ENCODE measurements at places on chromosomes 12 and 14.

GRCh38 chr14:50864946-50865345, 6.9 kb upstream of the ABHD12B start:
- peak; percentile 81 for DNase-seq

GRCh38 chr12:5293773-5294172, 138.1 kb upstream of the NTF3 start:
- DNase-seq: no peak

DNA sequence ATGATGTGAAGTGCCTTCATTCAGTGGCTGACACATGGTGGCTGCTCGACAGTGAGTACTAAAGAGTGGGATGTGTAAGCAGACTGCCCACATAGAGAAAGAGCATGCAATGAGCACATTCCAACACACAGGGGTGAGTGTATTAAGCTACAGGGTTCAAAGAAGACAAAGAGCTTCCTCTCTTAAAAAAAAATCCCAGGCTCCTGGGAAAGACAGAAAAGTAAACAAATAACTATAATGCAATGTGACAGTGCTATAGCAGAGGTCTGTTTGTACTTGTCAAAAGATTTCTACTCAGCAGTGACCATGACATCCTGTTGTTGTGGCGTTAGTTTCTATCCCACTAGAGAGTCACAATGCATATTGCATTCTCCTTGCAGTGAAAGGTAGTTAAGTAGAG, 12.4 kb upstream of the PCNX1 start:
- DNase-seq: no peak

DNA sequence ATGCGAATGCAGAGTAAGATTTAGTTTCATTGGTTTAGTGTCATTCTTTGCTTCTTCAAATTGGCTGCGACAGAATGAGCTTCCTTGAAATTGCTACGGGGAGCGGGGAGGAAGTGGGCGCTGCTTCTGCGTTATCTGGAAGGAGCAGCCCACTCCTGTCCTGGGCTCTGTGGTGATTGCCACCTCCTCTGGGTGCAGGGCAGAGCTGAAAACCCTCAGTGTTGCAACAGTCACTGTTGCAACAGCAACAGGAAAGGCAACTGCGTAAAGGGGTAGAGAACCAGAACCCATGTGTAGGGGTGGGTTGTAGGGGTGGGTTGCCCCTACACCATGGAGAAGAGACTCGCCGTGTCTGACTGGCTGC, 57.7 kb downstream of the MAX start:
- DNase-seq: peak; percentile 39

DNA sequence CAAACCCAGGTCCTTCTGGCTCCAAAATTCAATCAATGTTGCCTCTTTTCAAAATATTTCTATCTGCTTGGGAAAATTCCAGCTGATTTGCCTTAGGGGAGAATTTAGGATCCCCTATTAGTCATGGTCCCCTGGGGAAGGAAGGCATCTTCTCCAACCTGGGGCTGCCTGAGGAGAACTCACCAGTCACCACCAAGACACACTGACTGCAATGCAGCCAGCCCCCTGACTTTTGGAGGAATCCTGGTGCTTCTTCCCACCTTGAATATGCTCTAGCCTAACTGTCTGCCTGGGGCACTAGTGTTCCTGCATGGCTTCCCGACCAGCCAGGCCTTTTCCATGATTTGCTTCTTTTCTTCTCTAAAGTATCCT, 71.8 kb upstream of the BCL2L14 start:
- DNase-seq: no peak

DNA sequence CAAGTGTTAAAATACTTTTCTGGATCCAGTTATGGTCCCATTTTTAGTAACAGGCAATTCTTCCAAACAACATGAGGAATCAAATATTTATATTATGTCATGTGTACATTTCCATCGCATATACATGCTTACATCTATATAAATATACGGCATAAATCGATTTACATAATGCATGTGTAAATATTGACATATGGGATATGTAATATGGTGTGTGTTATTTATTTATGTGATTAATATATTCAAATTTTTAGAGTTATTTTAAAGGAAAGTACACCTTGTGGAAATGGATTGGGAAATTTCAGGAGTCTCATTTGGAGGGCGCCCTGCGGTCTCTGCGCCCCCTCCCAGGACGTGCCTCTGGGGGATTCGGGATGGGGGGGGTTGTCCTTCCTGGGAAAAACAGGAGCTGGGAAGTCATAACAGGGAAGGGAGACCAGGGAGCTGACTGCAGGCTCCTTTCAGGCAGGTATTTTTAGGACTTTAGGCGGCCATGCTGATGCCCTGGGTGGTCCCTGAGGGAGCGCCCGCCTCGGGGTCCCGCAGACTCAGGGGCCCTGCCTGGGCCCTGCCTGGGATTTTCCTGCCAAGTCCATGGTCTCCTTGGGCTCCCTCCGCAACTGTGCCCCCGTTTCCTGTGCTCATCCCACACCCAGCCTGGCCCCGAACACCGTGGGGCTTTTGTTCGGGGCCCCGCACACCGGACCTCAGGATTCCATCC, 82.7 kb upstream of the SFSWAP start:
- DNase-seq: no peak

DNA sequence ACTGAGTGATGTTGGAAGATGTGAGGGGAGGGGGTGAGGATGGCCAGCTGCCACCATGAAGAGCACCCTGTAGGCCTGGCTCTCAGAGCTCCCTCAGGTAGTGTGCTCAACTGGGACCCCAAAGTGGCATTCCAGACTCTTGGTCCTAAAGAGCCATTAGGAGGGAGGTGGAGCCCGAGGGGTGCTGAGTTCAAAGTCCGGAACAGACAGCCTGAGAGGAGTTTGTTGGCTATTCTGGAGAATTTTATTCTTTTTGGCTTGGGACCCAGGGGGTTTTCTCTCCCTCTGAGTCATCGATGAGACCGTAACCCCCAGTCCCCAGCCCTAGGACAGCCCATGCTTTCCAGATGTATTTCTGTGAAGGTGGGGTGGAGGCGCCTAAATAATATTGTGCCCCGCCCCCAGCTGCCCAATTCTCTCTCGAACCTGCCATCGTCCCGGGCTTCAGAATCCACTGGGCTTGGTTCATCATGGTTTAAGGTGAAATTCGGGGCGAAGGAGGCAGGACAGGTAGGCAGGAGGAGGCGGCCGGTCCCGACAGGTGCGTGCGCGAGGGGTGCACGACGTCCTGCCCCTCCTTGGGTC, 690 bp upstream of the RBP5 start:
- DNase-seq: no peak

DNA sequence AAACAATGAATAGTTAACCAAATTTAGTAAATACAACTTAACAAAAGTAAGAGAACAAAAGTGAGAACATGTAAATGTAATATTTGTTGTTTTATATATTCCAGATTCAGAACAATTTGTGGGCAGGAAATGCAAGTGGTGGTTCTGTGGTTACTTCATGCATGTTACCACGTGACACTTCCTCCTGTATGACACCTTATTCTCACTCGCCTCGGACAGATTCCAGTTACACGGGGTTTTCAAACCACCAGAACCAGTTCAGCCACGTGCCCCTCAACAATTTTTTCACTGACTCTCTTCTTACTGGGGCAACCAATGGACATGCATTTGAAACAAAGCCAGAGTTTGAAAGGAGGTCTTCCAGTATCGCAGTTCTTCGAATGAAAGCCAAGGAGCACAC, 21.0 kb downstream of the ALX1 start:
- no peak for DNase-seq

DNA sequence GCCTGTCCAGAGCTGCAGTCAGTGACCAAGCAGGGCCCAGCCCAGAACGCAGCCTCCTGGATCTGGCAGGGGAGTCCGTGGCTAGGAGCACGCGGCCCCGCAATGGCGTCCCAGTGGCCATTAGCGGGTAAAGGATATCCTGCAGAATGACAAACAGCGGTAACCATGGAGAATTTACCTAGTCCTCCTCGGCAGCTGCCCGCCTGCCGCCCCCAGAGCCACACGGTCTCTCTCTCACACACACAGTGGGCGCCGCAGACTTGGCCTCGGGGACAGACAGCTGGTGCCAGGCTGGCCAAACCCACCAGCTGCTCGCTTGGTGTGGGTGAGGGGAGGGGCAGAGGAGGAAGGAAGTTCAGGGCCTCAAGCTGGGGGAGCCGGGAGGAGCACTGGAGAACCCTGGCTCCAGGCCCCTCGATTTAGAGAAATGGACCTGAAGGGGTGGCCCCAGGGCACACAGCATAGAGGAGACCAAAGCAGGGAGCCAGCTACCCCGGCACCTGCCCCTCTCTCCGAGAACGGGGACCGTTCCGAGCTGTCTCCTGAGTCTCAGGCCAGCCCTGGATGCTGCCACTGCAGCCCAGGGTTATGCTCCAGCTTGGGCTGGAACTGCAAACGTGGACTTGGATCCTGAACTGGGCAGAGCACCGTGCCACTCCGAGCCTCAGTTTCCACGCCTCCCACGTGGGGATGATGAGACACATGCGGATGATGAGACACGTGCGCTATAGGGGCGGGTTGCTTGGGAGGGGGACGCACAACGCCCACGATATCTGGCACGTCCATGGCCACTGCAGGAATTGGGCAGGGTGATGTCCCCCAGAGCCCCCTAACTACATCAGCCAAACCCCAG, 3.4 kb downstream of the CDK2AP1 start:
- DNase-seq: peak; percentile 85

DNA sequence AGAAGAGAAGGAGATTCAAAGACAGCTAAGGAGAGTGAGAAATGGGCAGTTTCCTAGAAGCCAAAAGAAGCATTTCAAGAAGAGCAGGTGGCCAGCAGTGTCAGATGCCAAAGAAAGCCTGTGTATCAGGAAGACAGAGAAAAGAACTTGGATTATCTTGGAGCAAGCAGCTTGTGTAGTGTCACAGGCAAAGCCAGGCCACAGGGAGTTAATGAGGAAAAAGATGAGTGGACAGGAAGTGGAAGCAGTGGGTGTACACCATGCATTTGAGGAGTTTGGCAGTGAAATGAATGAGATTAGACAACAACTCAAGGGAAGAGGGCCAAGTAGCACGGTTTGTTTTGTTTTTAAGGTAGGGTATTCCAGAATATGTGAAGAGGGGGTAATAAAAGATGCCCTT, 5.6 kb upstream of the MYH7 start:
- no peak for DNase-seq

DNA sequence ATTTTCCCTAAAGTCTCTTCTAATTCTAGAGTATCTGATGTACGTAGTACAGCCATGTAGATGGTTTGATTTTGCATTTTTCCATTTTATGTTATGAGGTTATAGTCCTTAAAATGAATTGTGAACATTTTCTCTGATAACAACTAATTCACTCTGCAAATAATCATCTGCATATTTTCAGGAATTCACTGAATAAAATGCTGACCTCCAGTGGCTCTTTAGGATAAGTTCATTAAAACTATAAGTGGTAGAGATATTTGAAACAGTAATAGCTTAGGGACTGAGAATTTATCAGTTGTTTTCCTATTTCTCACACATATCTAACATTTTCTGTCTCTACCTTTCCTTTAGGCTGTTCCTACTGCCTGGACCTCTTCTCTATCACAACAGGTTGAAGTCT, 4.4 kb downstream of the MSRB3 start:
- no peak for DNase-seq

DNA sequence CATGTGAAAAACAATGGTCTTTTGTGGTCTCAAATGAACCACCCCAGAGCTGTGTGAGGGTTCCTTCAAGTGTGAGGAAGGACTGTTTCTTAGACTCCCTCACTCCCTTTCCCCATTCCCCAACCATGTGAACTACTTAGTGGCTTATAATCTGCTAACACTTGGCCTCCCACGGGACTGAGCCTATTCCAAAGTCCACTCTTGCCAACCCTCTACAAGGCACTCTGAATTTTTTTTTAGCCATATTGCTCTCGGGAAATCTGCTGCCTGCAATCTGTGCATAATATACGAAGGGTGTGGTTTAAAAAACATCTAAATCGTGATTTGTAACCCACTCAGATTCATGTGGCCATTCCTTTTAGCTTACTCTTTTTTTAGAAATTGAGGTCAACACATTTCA, 2.6 kb downstream of the SVOP start:
- DNase-seq: no peak

DNA sequence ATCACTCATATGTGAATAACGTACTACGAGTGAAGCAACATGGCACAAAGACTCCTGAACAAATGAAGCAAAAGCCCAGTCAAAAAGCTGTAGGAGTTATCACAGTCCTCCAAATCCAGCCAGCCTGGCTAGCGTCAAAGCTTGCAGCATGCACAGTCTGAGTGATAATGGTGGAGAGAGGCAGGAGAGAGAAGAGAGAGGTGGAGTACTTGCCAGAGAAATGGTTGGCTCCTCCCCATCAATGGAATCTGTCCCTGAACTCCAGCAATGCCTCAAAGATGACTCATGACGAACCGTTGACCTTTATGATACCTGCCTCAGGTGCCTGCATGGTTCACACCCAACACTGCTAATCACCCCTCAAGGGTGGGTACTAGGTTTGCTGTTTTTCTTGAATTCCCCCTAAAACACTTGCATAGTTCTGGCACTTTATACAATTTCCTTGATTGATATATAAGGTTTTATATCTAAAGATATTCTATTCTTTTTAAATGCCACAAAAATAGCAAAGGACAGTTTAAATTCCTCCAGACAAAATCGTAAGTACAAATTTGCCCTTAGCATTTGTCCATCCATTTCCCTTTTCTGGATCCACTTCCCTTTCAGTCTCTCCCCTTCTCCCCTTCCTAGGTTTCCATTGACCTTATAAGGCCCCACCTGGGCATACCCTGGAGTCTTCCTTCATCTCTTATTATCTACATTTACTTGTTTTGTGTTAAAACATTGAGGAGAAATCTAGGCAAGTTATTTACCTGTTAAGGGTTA, 10.2 kb downstream of the ARHGDIB start:
- no peak for DNase-seq

DNA sequence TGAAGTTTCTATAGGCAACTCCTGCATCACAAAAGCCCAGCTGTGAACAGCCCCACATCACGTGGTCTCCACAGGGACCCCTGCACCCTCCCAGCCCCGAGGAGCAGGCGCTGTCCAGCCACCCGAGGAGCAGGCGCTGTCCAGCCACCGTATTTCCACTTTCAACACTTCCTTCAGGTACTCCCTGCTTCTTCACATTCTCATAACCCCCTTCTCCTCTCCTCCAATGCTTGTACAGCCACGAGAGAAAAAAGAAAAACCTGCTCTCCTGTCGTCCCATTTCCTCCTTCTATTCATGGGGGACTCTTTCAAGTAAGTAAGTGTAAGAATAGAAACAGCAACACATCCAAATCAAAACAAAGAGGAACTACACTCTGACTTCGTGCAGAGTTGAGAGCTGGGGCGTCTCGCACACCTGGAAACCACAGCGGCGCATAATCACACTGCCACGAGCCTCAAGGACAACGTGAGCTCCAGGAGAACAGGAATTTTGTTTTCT, 11.9 kb downstream of the CDC42BPB start:
- DNase-seq: no peak

GRCh38 chr14:58861586-58861985, 223.8 kb downstream of the DACT1 start:
- DNase-seq: no peak

DNA sequence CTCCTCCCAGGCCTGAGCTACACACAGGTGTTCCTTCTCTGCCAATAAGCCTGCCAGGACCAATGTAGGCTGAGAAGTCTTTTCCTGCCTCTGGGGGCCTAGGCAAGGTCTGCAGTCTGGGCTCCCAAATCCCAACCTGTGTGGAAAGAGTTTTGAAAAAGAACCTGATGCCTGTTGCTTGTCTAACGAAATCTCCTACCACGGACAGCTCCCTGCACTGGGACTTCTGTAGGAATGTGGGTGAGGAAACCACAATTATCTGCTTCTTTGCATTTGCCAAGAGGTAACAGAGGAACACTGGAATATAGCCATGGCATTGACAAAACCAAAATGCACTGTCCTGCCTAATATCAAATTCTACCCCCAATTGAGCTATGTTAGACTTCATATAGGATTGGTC, 877.0 kb upstream of the TMEM132C start:
- no peak for DNase-seq

- no peak for DNase-seq
These were observed 1535.9 kb upstream of the FLRT2 start for GRCh38 chr14:83994020-83994419.

Measured in putamen (tissue), 1 donor.